Ovary (tissue), 10 donors: ENCODE measurements at places on chromosomes 6 and 20. TPM values are rescaled to one million over a fixed set of nuclear protein-coding genes. Genes with fewer than 3 reads are reported as not detected.
A peak's percentile ranks its signal among the peaks of the same experiment; 100 is the strongest.

DNA sequence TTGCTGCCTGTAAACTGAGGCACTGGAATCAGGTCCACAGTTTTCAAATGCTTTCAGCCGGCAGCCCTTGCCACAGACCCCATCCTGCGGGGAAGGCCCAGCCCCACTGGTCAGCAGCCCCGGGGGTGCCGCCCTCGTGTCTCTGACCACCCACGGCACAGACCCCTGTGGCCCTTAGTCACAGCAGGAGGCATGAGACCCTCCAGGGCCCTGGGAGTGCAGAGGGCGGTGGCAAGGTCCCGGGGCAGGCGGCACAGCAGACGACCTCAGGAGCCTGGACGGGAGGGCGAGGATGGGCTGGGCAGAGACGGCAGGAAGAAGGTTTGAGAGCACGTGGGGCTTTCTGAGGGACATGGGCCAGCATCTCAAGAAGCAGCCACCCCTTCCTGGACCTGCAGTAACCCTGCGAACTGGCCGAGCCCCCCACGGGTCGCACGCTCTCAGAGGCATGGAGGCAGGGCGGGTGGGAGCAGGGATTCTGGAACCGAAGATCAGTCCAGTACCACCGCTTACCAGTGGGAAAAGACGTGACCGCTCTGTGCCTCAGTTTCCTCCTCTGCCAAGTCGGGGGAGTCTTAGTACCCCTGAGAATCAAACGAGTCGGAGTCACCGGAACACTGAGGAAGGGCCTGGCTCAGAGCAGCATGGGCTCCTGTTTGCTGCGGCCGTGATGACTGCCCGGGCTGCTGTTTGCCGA is 140.7 kb downstream of the TAF4 start:
- no peak for DNase-seq

GRCh38 chr6:132289756-132290155 is 111.5 kb downstream of the MOXD1 start:
- no peak for DNase-seq

DNA sequence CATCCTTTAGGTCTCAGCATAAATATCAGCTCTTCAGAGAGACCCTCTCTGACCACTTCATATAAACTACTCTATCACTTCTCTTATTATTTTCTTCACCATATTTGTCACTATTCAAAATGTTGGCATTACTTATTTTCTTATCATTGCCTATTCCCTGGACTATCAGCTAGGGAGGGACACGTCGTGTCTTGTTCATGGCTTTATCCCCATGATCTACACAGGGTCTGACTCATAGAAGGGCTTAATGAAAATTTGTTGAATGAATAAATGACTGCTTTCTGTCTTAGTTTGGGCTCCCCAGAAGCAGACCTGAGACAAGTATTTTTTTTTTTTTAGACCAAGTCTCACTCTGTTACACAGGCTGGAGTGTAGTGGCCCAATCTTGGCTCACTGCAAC is 3.0 kb upstream of the CDK5RAP1 start:
- DNase-seq: no peak

GRCh38 chr6:136317021-136317694 is 27.5 kb upstream of the BCLAF1 start:
- peak; percentile 40 for DNase-seq

DNA sequence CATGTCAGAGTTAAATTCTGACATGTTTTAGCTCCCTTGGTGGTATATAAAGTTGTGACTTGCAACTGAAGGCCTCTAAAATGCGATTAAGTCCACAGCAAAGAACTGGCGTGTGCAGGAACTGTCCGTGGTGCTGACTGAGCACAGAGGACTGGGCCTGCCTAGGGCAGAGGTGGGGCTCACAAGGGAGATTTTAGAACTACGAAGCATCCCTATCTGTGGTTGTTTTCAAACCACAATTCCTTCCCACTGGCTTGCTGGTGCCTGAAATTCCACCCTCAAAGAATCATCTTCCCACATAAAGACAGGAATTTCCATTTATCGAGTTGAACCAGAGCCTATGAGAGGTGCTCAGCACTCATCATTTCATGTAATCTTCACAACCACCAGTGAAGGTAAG is 30.1 kb downstream of the RIMS4 start:
- DNase-seq: peak; percentile 39

Gene GSTA3
- not detected for total RNA-seq
